Motor neuron (in vitro differentiated cells): ENCODE measurements at places on chromosomes 4 and X. TPM values are rescaled to one million over a fixed set of nuclear protein-coding genes. Genes with fewer than 3 reads are reported as not detected.

Gene EGF
- total RNA-seq, result 3.3 and 5.0 TPM in 2 replicates

Gene XPNPEP2
- 45.7 and 48.9 TPM in 2 replicates for total RNA-seq

Gene ARHGAP4
- total RNA-seq, result 4.9 and 5.2 TPM in 2 replicates

Gene TSPAN6
- total RNA-seq, result 31.9 and 40.7 TPM in 2 replicates

Gene ANTXR2
- 10.5 and 12.9 TPM in 2 replicates for total RNA-seq

Gene PDGFRA
- total RNA-seq, result 0.11 and 0.13 TPM in 2 replicates

Gene DHRSX
- total RNA-seq, result 14.9 and 17.3 TPM in 2 replicates

GRCh38 chrX:1327651-1328304 lies 8.8 kb upstream of the IL3RA start:
- no peak for ATAC-seq

GRCh38 chrX:132146456-132146855 lies 18.6 kb upstream of the FRMD7 start:
- ATAC-seq, result no peak

DNA sequence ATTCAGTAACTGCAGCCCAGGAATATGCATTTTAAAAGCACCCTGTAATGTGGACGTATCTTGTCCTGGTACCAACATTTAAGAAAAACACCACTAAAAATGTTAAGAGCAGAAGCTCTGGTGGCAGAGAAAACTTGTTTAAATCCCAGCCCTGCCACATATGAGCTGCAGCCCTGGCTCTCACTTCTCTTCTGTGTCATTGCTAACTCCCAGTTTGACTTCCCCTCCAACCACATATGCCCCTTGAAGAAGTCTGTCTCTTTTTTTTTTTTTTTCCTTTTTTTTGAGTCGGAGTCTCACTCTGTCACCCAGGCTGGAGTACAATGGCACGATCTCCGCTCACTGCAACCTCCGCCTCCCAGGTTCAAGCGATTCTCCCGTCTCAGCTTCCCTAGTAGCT lies 14.8 kb downstream of the LHFPL1 start:
- ATAC-seq, result no peak

GRCh38 chr4:23337292-23337691 lies 552.6 kb downstream of the PPARGC1A start:
- no peak for ATAC-seq

DNA sequence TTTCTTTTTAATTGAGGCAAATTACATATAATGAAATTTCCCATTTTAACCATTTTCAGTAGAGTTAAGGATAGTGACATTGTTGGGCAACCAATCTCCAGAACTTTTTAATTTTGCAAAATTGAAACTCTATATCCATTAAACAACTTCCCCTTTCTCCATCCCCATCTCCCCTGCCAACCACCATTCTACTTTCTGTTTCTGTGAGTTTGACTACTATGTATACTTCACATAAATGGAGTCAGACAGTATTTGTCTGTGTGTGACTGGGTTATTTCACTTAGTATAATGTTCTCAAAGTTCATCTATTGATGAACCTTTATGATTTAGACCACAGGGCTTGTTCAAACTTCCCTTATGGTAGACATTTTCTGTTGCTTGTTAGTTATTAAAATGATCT lies 364.5 kb upstream of the MAD2L1 start:
- no peak for ATAC-seq

DNA sequence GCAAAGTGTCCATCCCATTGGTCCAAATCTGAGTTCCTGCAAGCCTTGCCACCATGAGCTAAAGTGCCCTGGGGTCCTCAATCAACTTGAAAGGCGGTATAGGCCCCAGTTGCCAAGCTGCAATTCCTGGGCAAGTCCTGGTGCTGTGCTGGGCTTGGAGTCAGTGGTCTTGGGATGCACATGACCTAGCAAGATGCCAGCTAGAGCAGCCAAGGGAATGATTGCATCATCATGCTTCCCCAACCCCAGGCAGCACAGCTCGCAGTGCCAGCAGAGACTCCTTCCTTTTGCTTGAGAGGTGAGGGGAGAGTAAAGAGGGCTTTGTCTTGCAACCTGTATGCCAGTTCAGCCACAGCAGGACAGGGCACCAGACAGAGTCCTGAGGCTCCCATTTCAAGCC lies 50.5 kb downstream of the KCNIP4 start:
- no peak for ATAC-seq

DNA sequence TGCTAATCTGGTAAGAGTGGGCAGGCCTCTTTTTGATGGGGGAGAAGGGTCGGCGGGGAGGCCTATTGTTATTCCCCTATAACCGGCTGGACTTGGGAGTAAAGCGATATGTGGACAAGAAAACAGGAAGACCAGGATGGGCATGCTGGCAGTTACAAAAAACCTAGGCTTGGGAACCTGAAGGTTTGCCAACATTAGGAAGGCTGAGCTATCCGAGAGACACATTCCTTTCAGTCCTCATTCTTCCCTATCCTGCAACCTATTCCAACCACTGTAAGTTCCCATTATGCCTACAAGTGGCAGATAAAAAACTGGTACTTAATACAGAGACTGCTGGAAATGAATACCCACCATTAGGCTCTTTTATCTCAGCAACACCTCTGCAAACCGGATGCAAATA lies 32.4 kb upstream of the CT47C1 start:
- ATAC-seq, result no peak

- no peak for ATAC-seq
Measured at GRCh38 chr4:116215622-116216021, 869.8 kb downstream of the TRAM1L1 start.

- no peak for ATAC-seq
Measured at GRCh38 chr4:124203613-124204238, 508.8 kb downstream of the ANKRD50 start.

GRCh38 chr4:94849901-94850300 lies 92.1 kb downstream of the BMPR1B start:
- ATAC-seq, result no peak

DNA sequence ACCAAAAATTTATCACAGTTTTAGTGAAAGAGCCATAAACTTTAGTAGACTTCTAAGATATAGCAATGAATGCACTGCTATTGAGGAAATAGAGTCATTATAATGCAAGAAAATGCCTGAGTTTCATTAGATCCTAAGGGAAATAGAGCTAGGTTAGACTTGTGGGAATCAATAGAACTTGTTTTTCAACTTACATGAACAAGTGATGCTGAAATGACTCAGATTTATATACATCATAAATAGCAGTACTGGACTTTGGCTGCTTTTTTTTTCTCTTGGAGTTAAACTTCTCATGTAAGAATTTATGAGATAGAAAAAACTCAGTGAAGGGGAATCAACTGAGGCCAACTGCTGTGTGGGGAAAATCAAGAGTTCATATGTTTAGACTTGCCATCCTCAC lies 216.5 kb upstream of the AADAT start:
- no peak for ATAC-seq

GRCh38 chr4:158895797-158896576 lies 127.2 kb downstream of the FNIP2 start:
- ATAC-seq, result no peak

DNA sequence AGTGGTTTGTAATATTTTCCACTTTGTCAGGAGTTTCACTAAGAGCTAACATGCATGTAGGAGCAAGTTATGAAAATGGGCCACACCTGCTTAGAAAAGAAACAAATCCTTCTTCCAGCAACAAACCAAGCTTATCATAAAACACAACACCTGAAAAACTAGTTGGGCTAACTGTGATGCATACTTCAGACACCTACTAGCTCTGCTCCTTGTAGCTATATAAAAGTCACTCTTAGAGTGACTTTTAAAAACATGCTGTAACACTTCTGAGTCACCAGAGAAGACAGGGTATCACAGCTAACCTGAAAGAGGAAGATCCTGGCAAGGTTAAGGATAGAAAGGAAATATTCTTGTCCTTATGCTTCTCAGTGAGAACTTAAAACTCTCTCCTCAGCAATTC lies 3.6 kb upstream of the SLAIN2 start:
- ATAC-seq, result no peak

- no peak for ATAC-seq
Measured at GRCh38 chr4:55336138-55337034, 9.7 kb upstream of the SRD5A3 start.

DNA sequence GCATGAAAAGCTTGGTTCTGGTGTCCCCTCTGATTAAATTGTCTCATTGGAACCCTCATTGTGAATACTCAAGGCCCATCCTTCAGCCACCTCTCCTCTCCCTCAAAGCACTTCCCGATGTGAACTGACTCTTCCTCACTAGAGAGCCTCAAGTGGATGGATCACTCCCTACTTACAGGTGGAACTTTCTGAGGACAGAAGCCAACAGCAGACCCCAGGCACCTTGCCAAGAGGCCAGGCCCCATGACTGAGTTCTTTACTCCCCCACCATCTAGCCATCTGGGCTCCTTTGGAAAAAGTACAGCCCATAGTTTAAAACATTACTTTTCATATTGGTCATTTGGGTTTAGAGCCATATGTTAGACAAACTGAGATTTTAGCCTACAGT lies 224.1 kb downstream of the SHROOM3 start:
- ATAC-seq, result no peak

DNA sequence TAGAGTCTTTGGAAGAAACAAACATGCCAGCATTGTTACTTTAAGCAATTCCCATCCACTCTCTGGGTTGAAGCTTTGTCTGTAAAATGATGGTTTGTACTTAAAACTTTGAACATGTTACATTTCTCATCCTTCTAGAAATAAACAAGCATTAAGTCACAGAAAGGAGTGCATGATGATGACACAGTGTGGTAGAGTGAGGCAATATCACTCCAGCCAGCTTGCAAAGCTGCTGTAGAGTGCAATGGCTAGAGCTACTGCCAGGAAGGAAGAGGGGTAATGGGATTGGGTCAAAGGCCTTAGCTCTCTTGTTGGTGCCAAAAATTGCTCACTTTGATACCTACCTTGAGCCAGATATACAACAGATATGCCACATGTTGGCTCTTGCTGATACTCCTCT lies 12.3 kb upstream of the ENOX2 start:
- ATAC-seq, result no peak

DNA sequence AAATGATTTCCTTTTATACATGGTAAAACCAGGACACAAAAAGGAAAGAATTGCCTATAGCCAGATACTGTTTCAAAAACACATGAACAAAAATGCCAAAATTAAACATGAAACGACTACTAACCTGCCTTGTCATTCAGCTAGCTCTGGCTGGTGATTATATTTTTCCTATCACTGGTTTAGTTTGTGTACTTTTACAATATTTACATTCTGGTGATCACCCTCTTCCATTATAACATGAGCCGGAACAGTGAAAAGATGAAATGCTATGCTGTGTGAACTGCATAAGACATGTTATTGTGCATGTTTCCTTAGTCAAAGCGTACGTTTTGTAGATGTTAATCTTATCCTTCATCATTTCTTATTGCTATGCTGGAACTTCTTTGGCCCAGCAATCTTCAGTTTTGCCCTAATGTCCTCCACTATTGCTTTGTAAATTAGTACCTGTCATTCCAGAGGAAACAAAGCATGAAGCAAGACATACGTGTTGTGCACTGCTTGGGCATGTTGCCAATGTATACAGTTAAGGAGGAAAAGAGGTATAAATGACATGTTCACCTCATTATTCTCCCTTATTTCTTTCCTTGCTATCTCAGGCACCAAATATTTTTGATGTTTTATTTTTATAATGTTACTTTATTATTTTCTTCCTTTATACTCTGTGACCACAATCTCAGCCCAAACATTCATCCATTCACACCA lies 386.3 kb downstream of the ARHGAP24 start:
- ATAC-seq, result no peak

DNA sequence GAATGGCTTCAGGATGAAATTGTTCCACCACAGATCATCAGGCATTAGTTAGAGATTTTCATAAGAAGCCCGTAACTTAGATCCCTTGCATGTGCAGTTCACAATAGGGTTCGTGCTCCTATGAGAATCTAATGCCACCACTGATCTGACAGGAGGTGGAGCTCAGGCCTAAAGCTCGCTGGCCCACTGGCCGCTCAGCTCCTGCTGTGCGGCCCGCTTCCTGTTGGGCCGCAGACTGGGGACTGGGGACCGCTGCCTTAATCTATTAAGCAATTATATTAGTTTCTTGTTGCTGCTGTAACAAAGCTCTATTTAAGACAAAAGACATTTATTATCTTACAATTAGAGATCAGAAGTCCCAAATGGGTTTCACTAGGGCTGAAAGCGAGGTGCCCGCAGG lies 205.6 kb downstream of the LARP7 start:
- ATAC-seq, result no peak

- no peak for ATAC-seq
Measured at GRCh38 chrX:139823806-139824205, 109.0 kb downstream of the ATP11C start.

GRCh38 chr4:55216863-55217635 lies 91.7 kb upstream of the KDR start:
- no peak for ATAC-seq

- no peak for ATAC-seq
Measured at GRCh38 chr4:67651536-67651935, 49.4 kb downstream of the UBA6 start.

DNA sequence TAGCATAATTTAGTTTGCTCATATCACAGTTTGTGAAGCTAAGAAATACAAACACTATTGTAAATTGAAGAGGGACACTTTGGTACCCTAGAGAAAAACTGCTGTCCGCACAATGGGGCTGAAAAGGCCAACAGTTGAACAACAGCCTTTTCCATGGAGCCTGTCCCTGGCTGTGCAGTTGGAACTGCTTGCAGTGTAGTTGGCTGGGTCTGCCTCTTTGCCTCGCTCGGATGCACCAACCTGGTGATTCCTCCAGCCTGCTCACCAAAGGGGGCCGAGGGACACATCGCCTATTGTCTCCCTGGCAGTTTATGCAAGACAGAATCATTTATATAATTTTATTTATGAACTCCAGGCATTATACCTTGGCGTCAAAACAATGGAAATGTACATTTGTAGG lies 16.5 kb upstream of the GALNT7 start:
- no peak for ATAC-seq

- no peak for ATAC-seq
Measured at GRCh38 chrX:131262738-131263679, 26.1 kb downstream of the IGSF1 start.

- no peak for ATAC-seq
Measured at GRCh38 chr4:47474799-47475198, 10.3 kb upstream of the ATP10D start.

- no peak for ATAC-seq
Measured at GRCh38 chr4:81376720-81377119, 95.0 kb downstream of the RASGEF1B start.

GRCh38 chrX:151753313-151754046 lies 18.9 kb downstream of the CNGA2 start:
- ATAC-seq, result peak; percentile 84

- peak; percentile 39 for ATAC-seq
Measured at GRCh38 chr4:22014222-22014741, 65.7 kb upstream of the KCNIP4 start.
